DMS79 treated with DMSO at 0.1 percent for 48 hours (cell line): ENCODE measurements at places on chromosomes 3 and 15.
A peak's percentile ranks its signal among the peaks of the same experiment; 100 is the strongest.

DNA sequence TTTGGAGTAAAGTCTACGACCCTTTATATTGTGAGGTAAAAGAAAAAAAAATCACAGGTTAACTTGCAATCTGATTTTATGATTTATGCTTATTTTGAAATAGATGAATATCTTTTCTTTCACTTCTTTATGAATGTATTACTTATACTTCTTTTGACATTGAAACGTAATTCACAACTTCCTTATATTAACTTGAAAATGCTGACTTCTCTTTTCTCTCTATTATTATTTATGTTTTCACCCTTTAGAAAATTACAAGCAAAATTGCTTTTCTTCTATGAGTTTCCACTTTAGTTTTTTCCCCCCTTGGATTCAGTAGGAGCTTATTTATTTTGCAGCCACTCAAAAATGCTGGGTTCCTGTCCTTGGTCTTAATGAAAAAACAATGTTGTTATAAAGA, 25.4 kb downstream of the ACP3 start:
- DNase-seq: no peak

GRCh38 chr3:60298141-60298540, 953.1 kb downstream of the FHIT start:
- DNase-seq: no peak

DNA sequence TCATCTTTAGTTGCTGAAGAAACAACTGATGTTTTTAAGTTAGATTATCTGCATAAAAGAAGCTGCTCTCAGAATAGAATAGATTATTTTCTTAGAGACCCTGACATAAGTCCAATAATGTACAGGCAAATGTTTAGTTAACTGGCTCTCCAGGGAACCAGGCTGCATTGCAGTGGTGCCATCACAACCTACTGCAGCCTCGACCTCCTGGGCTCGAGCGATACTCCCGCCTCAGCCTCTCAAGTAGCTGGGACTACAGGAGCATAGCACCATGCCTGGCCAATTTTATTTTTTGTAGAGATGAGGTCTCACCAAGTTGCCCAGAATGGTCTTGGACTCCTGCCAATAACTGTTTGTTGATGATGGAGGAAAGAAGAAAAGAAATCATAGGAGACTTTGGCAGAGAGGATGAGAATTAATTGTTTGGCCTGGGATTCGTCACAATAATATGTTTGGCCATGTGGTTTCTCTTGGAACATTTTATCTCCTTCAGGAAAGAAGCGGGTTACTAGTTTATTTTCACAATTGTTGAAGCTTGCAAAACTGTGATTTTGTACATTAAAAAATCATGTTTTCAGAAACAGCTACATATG, 429.2 kb downstream of the CADM2 start:
- DNase-seq: no peak

DNA sequence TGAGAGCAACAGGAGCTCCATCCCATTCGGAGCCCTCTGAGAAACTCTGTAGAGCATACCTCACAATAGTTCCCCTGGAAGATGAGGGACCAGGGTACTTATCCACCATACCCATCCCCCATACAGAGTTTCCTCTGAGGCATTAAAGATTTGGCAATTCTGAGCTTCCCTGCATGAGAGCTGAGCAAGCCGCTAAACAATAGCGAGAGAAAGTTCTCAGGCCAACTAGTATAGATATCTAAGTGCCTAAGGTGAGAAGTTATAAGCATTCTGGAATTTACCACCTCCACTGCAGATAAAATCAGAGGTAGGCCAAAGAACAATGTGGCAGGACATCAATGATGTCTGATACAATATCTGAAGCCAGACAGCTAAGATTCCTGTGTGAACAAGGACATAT, 129.1 kb upstream of the MBNL1 start:
- DNase-seq: no peak

DNA sequence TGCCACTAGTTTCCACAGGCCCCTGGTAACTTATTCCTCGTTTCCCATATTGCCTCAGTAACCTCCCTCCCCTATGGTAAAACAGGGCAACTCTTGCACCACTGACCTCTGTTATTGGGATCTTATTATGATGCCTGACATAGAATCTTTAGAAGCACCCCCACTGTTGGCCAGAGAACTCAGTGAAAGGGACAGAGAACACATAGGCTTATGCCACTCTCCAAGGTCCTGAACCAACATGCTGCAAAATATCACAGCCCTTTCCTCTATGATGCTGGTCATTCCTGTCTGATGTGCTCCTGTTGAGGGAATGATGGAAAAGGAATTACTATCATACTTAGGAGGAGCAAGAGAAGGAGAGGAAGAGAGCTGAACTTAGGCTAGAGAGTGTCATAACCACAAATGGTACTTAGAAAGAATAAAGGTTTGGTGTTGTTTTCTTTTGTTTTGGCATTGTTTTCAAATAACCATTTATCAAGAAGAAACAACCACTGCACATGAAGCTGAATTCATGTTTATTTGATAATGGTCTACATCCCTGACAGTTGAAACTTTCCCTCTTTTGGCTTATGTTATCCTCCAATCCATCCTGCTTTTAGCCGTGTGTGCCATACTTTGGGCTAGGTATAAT, 330.2 kb downstream of the EPHB1 start:
- no peak for DNase-seq

DNA sequence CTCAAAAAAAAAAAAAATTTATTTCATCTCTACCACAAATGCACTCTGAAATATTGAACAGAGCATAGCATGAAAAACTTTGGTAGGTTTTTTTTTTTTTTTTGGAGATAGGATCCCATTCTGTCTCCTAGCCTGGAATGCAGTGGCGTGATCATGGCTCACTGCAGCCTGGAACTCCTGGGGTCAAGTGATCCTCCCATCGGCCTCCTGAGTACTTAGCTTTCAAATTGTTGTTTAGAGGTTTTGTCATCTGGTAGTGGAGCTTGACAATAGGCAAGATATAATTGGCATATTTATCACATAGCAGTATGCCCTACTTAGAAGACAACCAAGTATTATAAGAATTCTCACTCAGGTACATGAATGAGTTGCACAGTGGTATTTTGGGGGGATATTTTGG, 234.2 kb upstream of the ST8SIA2 start:
- no peak for DNase-seq

DNA sequence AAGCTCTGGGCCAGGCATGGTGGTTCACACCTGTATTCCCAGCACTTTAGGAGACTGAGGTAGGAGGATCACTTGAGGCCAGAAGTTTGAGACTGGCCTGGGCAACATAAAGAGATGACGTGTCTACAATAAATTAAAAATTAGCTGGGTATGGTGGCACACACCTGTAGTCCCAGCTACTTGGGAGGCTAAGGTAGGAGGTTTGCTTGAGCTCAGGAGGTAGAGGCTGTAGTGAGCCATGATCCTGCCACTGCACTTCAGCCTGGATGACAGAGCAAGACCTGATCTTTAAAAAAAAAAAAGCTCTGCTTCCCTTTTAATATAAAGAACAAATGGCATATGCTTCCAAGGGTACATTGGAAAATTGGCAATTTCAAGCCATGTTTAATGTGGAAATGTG, 46.7 kb downstream of the FNDC3B start:
- no peak for DNase-seq

DNA sequence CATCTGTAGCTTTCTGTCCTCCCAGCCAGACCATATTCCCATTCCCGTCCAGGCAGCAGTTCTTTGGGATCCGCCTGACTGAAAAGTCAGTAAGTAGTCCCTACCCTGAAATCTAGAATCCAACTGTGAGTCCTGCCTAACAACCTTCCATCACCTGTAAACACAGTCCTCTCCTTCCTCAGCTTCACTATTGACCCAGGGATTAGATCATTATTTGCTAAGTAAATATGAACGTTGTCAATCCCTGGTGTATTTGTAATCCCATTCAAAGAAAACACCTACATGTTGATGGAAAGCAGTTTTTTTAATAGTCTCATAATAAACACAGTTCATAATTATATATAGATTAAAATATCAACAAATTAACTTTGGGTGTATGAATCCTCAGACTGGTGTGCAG, 732 bp downstream of the SAXO2 start:
- no peak for DNase-seq

DNA sequence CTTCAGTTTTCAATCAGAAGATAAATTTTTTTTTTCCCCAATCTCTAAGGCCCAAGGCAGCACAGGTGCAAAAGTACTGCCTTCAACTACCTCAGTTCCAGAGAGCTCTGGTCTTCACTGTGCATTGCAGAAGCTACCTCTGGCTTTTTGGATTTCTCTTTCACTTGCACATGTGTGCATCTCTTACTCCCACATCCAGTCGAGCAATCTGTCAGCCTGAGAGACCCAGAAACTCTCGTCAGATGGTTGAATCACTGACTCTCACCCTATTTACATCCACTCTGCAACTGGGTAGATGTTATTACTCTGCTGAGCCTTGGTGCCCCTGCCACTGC, 813.8 kb downstream of the NR2F2 start:
- DNase-seq: no peak

- no peak for DNase-seq
Measured at GRCh38 chr3:122245513-122246174, 62.2 kb downstream of the CASR start.

GRCh38 chr3:133124511-133124910, 86.3 kb downstream of the TMEM108 start:
- DNase-seq: peak; percentile 24

DNA sequence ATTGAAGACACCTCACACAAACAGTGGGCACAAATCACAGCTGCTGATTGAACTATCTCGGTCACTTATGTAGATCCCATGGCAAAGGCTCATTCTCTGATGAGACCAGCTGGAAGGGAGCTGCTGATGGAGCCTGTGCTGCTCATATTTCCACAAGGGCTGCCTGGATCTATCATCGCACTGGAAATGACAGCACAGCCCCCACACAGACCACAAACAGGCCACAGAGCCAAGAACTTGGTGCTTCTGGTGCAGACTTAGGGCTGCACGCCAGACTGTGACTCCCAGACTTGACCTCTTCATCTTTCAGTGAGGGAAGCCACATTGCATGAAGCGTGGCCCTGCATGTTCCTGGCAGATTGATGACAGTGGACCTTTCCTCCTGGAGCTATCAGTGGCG, 197.6 kb downstream of the MINAR1 start:
- no peak for DNase-seq

DNA sequence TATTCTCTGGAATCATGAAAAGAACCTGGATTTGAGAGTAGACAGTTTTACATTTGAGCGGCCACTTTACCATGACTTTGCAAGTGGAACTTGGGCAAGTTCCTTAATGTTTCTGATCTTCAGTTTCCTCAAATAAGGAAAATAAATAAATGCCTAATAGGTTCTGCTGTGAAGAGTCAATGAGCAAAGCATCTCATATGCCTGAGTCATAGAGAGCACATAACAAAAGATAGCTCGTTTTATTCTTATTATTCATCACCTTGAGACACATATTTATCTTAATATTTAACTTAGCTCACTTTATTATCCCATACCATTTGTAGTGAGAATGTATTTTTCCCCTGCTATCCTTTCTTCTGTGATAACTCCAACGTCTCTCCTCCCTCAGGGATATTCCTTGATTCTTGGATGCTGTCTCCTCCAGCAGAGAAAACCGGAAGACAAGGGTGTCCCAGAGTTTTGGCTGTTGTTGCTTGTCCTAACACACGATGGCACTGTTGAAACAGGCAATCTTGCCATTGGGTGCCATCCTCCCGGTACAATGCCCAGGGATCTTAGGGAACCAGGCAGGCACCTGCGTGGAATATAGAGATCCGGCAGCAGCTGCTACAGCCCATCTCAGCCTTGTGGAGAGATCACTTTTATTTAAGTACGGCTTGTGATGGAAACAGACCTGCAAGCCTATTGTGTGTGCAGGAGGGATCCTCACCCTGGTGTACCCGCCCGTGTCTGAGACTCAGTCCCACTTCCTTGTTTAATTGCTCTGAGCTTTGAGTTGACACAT, 33.3 kb upstream of the VPS33B start:
- DNase-seq: peak; percentile 30

DNA sequence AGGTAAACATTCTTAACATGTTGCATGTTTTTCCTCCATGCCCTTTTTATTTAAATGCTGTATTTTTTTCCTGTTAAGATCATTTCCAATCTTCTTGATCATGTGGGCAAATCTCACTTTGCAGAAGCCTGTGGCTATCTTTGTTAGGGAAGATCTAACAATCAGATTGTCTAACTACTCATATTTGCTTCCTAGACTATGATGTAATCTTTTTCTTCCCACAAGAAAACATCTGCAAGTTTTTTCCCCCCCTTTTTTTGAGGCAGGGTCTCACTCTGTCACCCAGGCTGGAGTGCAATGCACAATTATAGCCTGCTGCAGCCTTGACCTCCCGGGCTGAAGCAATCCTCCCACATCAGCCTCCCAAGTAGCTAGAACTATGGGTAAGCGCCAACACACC, 15.0 kb upstream of the LMOD3 start:
- DNase-seq: no peak

DNA sequence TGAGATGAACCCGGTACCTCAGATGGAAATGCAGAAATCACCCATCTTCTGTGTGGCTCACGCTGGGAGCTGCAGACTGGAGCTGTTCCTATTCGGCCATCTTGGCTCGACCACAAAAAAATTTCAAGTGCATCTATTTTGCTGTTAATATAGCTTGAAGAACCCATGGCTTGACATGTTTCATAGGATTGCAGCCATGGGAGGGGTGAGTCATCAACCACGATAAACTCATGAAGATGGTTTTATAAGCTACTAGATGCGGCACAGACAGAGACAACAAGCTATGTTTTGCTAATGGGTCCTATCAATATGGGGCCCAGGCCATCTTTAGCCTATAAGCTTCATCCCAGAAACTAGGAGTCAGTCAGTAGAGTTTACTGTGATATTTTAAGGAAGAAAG, 100.4 kb upstream of the PHLDB2 start:
- no peak for DNase-seq

GRCh38 chr15:61680260-61681037, 379.8 kb downstream of the VPS13C start:
- no peak for DNase-seq

DNA sequence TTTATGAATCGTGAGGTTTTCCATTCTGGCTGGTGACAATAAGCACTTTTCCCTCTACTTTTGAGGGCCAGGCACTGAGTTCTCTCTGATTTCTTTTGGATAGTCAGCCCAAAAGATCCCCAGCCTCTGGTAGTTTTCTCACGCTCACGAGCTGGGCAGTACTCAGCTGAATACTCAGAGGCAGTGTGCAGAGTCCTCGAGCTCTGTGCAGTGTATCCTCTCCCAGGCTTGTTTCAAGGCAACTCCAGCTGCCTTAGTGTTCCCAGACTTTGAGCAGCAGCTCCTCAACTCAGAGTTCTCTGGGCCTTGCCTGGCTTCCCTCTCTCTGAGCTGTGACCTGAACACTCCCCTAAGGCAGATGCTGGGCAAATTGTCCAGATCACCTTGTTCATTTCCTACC, 59.1 kb upstream of the IQSEC1 start:
- no peak for DNase-seq

- no peak for DNase-seq
Measured at GRCh38 chr15:91270747-91271146, 170.7 kb downstream of the SV2B start.
